ENCODE measurements at places on chromosomes 6 and 20. TPM values are rescaled to one million over a fixed set of nuclear protein-coding genes. Genes with fewer than 3 reads are reported as not detected.

The PRDM13 gene
- total RNA-seq = not detected

GRCh38 chr6:12882761-12883290, 166.3 kb downstream of the PHACTR1 start:
- no peak for DNase-seq

GRCh38 chr20:3082955-3083952, 1.3 kb downstream of the AVP start:
- no peak for DNase-seq

GRCh38 chr20:23974966-23975365, 13.6 kb downstream of the GGTLC1 start:
- DNase-seq = no peak

DNA sequence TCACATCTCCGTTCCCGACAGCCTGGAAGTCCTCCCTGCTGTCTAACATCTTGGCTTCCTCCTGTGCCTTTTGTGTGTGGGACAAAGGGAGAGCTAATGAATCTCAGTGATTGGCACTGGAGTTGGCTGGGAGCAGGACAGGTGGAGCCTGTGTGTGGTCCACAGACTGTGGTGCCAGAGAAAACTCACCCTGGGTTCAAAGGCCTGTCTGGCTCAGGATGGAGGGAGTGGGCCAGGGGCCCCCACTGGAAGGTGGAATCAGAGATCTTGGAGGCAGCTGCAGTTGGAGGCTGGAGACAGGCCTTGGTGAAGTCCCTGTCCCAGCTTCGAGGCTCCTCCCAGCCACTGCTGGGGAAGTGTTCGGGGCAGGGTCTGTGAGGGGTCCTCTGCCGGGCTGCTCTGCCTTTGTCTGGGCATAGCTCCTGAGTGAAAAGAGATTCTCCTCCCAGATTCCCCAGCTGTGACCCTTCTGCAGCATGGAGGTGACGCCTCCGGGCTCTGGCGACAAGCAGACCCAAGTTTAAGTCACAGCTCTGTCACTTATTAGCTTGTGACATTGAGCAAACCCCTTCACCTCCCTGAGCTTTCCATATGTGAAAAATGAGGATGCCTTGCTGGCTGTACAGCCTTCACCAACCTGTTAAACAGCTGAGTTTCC, 13.9 kb upstream of the ITPR3 start:
- no peak for DNase-seq

- no peak for DNase-seq
Observed at GRCh38 chr20:49798718-49799117, 13.9 kb upstream of the SLC9A8 start.

DNA sequence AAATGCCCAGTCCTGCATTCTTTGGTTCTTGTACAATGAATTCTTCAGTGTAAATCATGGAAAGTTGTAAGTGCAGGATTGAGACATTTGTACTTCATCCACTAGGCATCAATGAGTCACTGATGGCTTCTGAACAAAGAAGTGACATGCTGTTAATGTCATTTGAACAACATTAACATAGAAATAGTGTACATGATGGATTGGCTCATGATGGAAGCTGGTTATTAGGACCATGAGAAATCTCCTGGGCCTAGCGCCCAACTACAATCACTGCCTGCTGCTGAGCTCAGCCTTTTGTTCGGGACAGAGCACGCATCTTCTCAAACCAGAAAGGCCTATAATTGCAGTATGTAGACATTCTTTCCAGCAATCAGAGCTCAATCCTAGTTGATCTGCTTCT, 316.8 kb upstream of the TSHZ2 start:
- no peak for DNase-seq

All from fibroblast of lung (primary cell).